Progenitor cell of endocrine pancreas (in vitro differentiated cells): ENCODE measurements at places on chromosomes 3 and 15.

- DNase-seq = no peak
Measured at GRCh38 chr3:39460677-39461076, 6.8 kb upstream of the MOBP start.

DNA sequence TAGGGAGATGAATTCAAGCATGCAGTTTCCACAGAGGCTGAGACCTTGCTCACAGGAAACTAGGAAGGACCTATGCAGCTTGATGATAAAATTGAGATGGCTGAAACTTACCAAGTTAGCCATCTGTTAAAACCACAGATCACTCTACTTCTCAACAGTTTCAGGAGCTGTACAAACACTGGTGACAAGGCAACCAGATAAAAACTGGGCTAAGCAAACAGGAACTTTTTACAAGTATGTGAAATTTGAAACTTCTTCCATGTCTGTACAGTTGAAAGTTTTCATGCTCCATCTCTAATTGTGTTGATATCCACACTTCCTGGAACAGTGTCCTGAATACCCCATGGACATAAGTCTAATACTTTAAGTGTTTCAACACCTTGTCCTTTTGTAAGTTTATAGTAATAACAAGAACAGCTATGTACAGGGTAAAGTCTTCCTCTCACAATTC is 78.2 kb downstream of the FAIM start:
- DNase-seq = no peak

DNA sequence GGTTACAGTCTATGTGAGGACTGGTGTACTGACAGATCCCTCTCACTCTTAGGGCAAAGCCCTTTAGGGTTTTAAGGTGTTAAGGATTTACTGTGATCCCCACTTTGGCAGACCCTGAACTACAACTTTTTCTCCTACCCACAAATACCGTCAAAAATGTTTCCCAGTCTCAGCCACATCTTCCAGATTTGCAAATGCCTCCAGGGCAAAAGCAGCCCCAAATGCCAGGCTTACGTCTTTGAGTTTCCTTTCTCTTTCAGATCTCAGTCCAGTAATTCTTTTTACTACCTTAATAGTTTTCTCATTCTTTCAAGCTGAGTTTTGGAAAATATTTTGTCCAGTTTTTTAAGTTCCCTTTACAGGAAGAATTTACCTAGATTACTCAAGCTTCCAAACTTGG is 13.4 kb upstream of the ITGA11 start:
- DNase-seq = no peak

- DNase-seq = peak; percentile 28
Measured at GRCh38 chr15:62306851-62307504, 141.9 kb upstream of the C2CD4B start.

- no peak for DNase-seq
Measured at GRCh38 chr3:8752832-8753231, 16.6 kb downstream of the OXTR start.

GRCh38 chr15:92666780-92667179 is 11.2 kb upstream of the FAM174B start:
- DNase-seq = no peak

- DNase-seq = no peak
Measured at GRCh38 chr3:151558661-151559060, 97.8 kb upstream of the IGSF10 start.

GRCh38 chr3:53502737-53503136 is 8.3 kb downstream of the CACNA1D start:
- no peak for DNase-seq

- no peak for DNase-seq
Measured at GRCh38 chr3:426072-426471, 229.5 kb downstream of the CHL1 start.

- DNase-seq = no peak
Measured at GRCh38 chr3:26091626-26092025, 301.7 kb downstream of the OXSM start.

GRCh38 chr15:31403606-31404005 is 77.0 kb downstream of the KLF13 start:
- no peak for DNase-seq

DNA sequence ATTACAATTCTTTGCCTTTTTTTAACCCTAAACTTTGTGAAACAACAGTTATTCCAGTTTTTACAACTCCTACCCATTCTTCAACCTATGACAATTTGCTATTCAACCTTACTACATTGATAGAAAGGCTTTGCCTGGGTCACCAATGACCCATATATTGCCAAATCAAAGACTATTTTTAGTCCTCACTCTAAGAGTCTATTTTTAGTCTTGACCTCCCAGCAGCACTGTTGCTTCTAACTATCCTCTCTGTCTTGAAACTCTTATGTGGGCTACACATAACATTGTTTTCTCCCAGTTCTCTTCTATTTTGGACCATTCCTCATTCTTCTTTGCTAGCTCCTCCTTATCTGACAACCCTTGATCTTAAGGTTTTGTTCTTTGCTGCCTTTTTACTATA is 71.4 kb downstream of the C3orf80 start:
- no peak for DNase-seq

- DNase-seq = no peak
Measured at GRCh38 chr3:90055666-90056065, 948.2 kb downstream of the EPHA3 start.

DNA sequence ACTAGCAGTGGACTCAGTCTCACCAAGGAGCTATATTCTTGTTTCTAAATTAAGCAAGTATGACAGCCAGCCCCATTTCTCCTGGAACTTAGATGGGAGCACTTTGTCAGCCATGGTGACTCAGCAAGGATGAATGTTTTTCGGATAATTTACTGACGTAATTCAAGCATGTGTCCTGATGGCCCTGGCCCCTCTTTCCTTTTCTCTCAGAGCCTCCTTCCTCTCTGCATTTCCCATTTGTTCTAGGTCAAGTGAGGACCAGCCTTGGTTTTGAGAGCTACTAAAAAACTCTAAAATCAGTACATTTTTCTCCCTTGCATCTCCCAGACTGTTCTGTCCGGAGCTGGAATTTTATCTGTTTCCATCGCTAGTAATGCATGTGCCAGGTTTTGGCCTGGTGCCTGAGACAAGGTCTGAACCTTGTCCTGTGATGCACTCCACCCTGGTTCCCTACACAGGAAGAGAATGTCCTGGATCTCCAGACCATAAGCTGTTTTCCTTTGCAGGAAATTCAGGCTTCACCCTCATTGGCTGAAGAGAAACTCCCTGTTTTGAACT is 256.6 kb upstream of the ROPN1 start:
- no peak for DNase-seq

DNA sequence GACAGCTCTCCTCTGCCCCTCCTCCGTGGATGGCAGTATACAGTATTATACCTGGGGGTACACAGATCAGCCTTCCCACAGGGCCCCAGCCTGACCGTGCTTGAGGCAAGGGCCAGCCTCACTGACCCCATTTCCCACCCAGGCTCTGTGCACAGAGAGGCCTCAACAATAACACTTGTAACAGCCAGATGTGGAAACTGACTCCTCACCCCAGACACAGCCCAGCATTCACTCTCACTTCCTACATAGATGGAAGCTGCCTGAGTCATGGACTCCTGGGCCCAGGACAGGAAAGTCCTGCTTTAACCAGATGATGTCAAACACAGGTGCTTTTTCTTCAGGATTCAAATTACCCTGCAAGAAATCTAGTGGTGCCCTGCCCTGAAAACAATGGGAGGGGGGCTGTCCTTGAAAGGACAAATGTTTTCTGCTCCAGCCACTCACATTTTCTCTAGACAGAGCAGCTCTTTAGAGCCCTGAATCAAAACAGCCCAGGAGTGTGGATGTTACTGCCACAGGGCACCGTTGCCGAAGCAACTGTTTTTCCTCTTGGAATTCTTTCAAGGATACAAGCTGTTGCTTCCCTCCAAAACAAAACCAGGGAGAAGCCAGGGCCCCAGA is 16.4 kb downstream of the CCDC12 start:
- no peak for DNase-seq

DNA sequence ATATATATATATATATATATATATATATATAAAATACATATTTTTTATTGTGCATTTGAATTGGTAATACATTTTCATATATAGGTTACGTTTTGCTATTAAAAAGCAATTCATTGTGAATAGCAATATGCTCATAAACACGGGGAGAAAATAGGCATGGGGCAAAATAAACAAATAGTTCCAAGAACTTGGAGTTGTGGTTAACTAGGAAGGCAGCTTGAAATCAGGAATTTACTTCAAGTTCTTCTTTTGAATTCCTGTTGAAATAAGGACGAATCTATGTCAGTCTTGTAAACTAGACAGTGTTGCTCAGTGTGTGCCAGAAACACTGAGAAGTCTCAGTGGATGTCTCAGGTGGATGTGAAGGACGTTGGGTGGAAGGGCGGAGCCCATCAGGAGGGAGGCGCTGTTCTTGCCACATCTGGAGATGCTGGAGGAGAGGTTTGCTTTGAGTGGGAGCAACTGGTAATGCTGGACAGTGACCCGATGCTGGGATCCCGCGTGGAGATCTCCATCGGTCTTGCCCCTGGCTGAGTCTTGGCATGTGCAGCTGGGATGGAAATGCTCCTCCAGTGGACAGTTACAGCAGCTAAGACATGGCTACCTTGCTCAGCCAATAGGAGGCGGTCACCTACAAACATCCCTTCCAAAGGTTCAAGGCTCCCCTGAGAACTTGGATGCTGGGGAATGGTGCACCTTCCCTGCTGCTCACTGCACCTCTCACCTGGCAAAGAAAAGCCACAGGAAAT is 2.5 kb downstream of the IL16 start:
- DNase-seq = no peak

GRCh38 chr3:46628901-46629369 is 16.6 kb downstream of the FAM240A start:
- DNase-seq = no peak

DNA sequence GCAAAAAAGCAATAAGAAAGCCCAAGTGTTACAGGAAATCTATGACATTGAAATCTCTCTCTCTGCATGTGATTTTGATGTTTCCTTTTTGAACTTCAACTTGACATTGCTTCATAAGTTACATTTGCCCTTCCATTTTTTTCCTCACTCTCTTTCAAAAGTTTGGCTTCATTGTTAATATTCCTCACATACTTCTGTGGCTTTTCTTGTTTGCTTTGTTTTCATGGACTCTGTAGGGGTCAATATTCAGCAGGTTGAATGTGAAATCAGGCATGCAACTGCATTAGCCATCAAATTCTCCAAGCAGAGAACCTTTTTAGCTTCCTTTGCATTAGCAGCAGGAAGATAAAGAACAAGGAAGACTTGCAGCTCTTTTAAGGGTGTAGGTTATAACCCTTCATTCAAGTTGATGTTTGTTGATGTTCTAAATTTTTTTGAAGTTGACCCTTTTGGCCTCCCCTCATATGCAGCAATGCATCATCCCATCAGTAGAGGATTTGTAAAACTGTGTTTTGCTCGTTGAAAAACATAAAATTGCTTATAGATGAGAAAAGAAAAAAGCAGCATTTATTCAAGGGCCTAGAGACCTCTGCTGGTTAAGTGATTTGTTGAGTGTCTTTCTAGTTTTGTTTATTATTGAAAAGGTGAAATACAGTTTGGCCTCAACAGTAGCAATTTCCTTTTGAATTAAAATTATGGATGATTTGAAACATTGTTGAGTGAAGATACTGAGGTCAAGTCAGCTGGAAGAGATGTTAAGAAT is 211.4 kb downstream of the IL5RA start:
- no peak for DNase-seq

- DNase-seq = no peak
Measured at GRCh38 chr3:98846101-98846500, 55.4 kb downstream of the DCBLD2 start.

DNA sequence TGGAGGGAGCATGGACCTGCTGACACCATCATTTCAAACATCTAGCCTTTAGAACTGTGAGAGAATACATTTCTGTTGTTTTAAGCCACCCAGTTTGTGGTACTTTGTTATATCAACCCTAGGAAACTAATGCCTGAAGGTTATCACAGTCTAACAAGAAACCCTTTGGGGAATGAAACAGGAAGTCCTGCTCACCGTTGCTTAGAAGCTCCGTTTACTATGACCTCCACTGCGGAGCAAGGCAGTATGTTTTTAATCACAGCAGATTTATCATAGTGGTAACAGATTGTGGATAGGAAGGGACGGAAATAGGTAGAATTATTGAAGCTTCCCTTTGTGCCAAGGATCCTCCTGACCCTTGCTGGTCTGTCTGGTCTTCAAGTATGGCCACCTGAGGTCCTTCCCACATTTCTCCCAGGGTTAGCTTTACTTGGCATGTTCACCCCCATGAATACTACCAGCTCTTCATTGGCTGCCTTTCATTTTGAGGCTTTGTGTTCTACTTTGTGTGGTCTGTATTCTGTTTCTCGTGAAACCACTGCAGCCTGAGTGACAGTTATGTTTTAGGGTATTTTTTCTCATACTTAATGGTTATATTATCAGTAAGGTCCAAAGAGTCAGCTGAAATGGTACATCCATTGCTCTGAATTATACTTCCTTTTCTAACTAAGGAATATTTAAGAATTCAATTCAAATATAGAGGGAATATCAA is 201.6 kb downstream of the CHST2 start:
- no peak for DNase-seq

DNA sequence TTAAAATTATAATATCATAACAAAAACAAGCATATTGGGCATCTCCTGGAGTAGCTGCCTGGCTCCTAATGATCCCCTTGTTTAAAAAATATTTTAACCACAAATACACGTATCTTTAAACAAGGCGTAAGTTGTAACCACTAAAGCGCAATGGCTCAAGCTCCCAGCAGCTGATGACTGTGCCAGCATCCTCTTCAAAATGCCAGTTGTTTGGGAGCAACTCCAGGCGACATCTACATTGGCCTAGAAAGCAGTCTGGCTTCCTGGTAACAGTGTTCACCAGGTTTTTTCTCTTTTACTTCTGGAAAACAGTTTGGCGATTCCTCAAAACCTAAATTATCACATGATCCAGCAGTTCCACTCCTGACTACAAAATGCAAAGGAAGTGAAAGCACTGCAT is 13.8 kb downstream of the PCOLCE2 start:
- DNase-seq = no peak

DNA sequence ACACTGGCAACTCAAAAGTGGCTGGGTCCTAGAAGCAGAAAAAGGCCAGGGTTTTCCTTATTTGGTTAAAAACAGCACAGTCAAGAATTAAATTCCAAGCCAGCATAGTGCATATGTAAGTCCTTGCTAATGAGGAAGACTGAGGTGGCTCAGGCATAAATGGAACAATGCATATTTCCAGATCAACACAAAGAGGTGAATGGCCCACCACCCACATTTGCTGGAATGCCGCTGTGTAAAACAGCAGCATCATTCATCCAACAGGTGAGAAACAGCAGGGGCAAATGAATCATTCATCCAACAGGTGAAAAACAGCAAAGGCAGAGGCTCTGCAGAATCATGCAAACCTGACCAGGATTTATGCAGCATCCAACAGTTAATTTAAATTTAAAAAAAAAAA is 32.9 kb downstream of the GPR176 start:
- DNase-seq = no peak

GRCh38 chr15:90261811-90262210 is 3.7 kb upstream of the NGRN start:
- DNase-seq = no peak

- DNase-seq = no peak
Measured at GRCh38 chr3:21599890-21600289, 151.1 kb downstream of the ZNF385D start.

GRCh38 chr3:56751056-56751707 is 50.6 kb downstream of the ARHGEF3 start:
- no peak for DNase-seq

- no peak for DNase-seq
Measured at GRCh38 chr3:45776611-45777010, 19.7 kb downstream of the SLC6A20 start.
